ENCODE measurements at places on chromosomes 11 and 22.

GRCh38 chr11:102788334-102788995 lies 8.0 kb upstream of the MMP10 start:
- DNase-seq = no peak

DNA sequence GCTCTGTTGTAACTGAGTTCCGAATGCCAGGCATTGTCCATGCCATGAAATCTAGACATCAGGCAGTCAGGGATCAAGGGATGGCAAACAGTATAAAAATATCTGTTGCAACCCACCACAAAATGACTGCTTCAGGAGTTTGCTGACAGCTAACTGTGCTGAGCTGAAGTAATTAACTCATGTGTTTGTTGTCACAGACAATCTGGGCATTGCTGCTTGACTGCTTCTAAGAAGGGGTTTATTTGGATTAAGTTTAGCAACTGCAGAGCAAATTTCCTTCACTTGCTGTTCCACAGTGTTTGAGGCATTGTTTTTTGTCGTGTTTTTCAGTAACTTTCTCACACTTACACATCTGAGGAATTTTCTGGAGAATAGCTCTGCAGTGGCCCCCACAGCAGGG lies 30.4 kb downstream of the BSX start:
- no peak for DNase-seq

- DNase-seq = peak; percentile 78
Observed at GRCh38 chr11:57322256-57323166, 2.2 kb downstream of the TNKS1BP1 start.

DNA sequence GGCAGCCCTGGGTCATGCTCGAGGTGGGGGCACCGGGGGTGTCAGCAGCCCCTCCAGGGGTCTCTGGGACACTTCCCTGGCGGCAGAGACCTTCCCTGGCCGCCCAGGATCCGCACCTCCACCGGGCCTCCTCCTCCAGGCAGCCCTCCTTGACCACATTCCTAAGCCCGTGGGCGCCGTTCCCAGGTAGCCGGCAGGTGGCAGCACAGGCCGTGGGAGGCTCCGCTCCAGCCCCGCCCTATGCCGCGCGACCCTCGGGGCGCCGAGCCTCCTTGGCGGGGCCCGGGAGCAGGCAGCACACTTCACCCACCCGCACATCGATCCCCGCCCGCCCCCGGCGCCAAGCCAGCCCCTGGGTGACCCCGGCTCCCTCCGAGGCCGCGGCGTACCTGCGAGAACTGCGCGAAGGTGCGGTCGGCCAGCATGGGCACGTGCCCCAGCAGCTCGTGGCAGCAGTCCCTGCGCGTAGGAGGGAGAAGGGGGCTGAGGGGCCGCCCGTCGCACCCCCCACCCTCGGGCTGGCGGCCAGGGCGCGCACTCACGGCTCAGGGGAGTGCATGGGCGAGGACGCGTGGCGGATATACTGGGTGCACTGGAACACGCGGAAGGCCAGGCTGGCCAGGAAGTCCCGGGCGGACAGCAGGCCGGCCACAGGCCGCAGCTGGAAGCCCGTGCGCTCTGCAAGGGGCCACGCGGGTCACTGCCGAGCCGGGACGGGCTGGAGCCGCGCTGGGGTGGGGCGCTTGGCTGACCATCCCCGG lies 5.3 kb upstream of the INS start:
- no peak for DNase-seq

- DNase-seq = no peak
Observed at GRCh38 chr11:36012979-36013378, 69.1 kb downstream of the LDLRAD3 start.

- no peak for DNase-seq
Observed at GRCh38 chr11:110251836-110252235, 44.6 kb downstream of the RDX start.

DNA sequence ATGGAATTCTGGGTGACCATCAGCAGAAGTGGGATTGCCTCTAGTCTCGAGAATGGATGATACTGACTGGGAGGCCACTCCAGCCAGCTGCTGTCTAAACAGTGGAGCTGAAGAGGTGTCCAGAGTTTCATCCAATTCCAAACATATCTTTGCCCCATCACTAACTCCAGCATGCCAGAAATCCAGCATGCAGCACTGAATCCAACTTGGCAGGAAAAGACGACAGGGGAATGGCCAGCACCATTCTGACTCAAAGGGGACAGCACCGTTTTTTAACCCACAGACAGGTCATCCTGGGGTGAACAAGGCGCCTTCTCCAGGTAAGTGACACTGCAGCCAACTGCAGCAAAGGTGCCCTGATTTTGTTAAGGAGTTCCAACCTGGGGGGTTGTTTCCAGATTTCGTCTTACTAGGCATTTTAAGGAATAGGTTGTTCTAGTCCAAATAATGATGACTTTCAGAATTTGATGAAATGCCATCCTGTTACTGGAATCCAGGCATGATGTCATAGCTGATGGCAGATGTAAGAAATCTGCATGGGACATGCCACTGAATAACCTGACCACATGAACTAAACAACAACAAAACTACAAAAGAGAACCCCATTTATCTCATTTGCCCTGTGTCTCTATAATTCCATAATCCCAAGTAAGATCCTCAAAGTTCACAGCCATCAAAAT lies 32.3 kb downstream of the FEZ1 start:
- DNase-seq = no peak

GRCh38 chr11:1919391-1920127 lies at the start of gene TNNT3:
TNNT3 (plus strand) TSS chr11:1919703; CDS start chr11:1922875, 3,172 bp downstream.
- DNase-seq = no peak

DNA sequence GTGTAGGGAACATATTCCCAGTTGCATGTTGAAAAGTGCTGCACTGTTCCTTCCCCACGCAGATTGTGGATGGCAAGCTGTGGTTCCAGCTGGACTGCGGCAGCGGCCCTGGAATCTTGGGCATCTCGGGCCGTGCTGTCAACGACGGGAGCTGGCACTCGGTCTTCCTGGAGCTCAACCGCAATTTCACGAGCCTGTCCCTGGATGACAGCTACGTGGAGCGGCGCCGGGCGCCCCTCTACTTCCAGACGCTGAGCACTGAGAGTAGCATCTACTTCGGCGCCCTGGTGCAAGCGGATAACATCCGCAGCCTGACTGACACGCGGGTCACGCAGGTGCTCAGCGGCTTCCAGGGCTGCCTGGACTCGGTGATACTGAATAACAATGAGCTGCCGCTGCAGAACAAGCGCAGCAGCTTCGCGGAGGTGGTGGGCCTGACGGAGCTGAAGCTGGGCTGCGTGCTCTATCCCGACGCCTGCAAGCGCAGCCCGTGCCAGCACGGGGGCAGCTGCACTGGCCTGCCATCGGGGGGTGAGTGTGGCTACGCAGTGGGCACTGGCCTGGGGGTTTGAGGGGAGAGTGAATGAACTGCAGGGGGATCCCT lies 102.7 kb upstream of the MTNR1B start:
- no peak for DNase-seq

DNA sequence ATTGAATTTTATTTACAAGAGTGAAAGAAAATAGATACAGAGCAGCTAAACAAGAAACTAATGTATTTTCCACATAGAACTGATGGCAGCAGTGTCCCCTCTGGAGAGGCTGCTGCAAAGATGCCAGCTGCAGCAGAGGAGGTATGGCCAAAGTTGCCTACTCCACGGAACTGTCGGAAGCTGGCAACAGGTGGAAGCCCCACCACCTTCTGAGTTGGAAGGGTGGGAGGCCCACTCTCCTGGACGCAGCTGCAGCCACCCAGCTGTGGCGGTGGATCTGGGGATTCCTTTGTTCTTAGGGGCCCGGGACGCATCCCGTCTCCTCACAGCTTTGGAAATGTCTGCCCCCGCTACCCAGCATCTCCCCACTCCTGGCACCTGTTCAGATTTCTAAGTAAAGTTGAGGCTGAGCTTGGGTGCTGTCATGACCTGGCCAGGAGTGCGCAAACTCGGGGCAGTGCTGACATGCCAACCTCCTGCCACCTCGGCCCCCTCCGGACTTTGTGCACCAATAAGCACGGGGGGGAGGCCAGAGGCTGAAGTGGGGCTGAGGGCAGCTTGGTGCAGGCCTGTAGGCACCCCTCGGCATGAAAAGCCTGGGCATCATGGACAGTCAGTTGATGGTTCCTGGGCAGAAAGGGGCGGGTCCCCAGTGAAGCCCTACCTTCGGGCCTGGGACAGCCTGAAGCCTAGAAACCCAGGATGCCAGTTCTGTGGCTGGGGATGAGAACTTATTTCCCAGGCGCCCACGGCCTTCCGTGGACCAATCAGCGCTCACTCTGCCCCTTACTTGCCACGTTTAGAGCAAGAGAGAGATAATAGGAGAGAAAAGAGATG lies 1071.4 kb downstream of the JRKL start:
- DNase-seq = no peak

- no peak for DNase-seq
Observed at GRCh38 chr22:18066181-18066859, 11.5 kb upstream of the PEX26 start.

DNA sequence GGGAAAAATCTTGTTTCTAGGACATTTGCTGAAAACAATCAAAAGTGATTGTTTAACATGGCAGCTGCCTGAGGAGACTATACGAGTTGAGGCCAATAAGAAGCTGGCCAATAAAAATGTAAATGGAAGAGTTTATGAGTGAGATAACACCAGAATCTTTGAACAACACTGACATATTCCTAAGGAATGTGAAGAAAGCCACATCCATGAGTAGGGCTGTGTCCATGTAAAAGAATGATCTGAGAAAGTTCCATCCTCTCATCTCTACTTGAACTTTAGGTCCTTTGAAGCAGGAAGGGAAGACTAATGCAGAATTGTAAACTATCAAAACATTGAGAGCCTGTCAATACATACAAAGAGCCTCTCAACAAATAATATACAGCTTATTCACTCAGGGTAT lies 6.9 kb upstream of the CHORDC1 start:
- no peak for DNase-seq

DNA sequence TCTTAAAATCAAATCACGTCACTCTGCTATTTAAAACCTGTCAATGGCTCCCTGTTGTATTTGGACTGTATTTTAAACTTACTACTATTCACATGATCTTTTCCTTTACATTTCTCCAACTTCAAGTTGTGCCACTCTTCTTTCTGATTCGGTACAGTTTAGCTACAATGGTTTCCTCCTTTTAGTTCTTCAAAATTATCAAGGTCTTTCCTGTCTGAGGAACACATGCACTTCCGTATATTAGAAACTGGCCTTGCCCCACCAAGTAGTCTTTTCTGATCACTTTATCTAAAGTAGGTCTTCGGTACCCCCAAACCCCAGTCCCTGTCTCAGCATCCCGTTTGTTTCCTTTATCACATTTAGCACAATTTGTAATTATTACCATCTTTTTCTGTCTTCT lies 81.8 kb downstream of the MTMR3 start:
- no peak for DNase-seq

GRCh38 chr11:133078591-133079404 lies 453.5 kb downstream of the OPCML start:
- DNase-seq = peak; percentile 63

- no peak for DNase-seq
Observed at GRCh38 chr22:45918459-45919370, 58.2 kb downstream of the WNT7B start.

DNA sequence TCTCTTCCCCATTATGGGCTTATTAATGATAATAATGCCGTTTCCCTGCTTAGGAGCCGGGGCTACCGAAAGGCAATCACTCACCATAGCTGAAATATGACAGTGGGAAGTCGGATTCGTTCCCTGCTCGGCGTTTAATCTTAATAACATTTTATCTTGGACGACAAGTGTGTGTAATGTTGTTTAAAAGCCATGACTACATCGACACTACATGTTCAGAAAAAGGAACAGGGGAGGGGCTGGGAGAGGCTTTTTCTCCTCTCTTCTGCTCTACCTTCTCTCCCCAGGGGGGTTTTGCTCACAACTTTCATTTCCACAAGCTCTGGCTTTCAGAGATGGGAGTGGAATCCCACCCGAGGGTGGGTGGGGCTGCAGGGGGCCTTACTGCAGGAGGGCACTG lies 105.5 kb downstream of the DSCAML1 start:
- no peak for DNase-seq

DNA sequence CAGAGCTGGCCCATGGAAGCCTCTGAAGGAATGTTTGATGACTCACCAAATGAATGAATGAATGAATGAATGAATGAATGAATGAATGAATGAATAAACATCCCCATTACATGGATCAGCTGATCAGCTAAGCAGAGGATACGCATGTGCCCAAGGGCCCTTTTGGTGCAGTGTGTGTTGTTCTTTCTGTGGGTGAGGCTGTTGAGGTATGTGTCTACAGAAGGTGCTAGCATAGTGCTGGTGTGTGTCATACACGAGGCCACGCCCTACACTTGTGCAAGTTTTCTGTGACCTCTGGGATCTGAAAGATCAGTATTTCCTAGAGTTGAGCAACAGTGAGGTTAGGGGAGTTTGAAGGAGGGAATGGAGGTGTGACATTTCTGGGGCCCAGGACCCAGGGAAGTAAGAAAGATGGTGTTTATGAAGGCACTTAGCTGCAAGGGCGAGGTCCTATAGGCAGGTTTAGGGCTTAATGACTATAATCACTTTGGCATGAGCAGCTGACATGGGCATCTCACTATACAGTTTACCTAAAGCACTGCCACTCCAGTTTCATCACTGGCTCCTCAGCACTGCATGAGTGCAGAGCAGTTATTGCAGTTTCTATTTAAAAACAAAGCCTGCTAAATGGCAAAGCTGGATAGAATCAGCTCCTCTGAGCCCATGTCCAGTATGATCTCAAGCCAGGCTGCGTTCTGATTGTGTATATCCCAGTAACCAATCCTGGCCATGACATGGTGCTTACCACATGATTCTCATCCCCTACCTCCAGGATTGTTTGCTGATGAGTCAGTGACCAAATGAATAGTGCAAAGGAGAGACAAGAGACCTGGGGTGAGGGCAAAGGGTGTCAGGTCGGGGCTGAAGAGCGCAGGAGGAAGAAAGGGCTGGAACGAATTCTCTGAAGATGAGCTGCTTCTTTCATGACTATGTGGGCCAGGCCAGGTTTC lies 36.4 kb upstream of the E2F8 start:
- DNase-seq = no peak

- no peak for DNase-seq
Observed at GRCh38 chr22:40123387-40123786, 54.3 kb upstream of the TNRC6B start.

- no peak for DNase-seq
Observed at GRCh38 chr11:44817207-44817949, 90.6 kb downstream of the TSPAN18 start.

GRCh38 chr11:103633068-103633788 lies 403.2 kb upstream of the DDI1 start:
- peak; percentile 11 for DNase-seq

- DNase-seq = no peak
Observed at GRCh38 chr22:44646668-44647067, 55.3 kb upstream of the PRR5 start.

Measured in HAP-1 (cell line).